ENCODE measurements at places on chromosomes 6 and 20.

GRCh38 chr6:55379471-55379870, 52.2 kb downstream of the GFRAL start:
- no peak for DNase-seq

- DNase-seq: no peak
These were observed 52.6 kb downstream of the TASP1 start for GRCh38 chr20:13586133-13586532.

GRCh38 chr6:15363523-15364400, 117.9 kb downstream of the JARID2 start:
- DNase-seq: no peak

- DNase-seq: no peak
These were observed 106.3 kb downstream of the ZDHHC14 start for GRCh38 chr6:157487110-157487773.
